Stimulated activated CD8-positive, alpha-beta memory T cell treated with anti-CD3 and anti-CD28 coated beads, Interleukin-7, amount 100 ng/mL, for 1 hour (primary cell): ENCODE measurements at places on chromosomes 16 and 17.
A peak's percentile ranks its signal among the peaks of the same experiment; 100 is the strongest.

- DNase-seq, result no peak
Observed at GRCh38 chr16:86883583-86884389, 305.4 kb downstream of the FOXL1 start.

GRCh38 chr17:7688808-7689316, 585 bp downstream of the WRAP53 start:
- DNase-seq, result no peak

DNA sequence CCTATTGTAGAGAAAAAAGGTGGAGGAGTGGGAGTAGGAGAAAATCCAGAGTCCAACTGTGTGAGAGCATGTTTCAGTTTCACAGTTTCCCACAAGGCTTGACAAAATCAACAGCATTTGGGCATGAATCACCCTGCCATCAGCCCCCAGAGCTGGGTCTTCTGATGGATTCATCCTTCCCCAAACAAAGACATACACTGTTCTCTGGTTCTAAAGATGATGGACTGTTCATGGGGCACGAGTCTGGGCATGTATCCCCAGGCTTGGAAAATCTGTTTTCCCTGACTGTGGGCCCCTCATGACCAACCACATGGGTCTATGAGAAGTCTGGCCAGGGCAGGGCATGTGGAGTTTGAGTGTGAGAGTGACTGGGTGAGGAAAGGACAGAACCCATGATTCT, 210.4 kb upstream of the IRX5 start:
- no peak for DNase-seq

DNA sequence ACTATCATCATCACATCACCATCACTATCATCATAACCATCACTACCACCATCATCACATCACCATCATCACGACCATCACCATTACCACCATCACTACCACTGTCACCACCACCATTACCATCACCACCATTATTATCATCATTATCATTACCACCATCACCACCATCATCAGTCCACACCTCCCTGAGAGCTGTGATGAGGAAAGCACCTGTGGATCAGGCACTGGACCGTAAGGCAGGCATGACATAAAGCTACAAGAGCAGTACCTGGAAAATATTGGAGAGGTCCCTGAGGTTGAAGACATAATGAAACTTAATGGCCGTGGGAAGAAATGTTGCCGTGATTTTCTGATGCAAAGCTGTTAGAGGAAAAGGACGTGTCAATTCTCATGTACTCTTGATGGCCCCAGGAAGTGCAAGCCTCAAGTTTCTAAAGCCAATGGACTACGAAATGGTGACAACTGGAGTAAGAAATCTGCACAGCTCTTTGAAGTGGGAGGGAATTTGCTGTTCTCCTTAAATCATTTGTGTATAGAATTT, 98.4 kb downstream of the DNAH17 start:
- DNase-seq, result no peak

DNA sequence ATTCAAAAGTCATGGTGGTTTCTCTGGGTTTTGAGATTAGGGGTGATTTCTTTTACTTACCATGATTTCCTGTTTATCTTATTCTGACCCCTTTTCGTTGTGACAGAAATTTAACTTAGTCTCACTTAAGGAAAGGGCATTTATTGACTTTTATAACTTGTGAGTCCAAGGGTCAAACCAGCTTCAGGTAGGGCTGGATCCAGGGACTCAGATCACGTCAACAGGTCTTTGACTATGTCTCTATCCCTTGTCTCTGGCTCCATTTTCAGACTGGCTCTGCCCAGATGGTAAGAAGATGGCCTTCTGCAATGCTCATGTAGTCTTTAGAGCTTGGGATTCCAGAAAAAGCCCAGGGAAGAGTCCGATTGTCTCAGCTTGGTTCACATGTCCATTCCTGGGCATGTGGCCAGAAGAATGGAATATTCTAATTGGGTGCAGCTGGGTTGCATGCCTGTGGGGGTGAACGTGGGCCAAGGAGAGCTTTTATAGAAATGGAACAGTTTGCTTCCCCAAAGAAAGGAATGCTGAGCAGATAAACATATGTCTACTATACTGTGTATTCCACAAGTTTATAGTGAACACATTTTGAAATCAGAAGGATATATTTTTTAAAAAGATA, 13.4 kb downstream of the USP43 start:
- DNase-seq, result no peak

DNA sequence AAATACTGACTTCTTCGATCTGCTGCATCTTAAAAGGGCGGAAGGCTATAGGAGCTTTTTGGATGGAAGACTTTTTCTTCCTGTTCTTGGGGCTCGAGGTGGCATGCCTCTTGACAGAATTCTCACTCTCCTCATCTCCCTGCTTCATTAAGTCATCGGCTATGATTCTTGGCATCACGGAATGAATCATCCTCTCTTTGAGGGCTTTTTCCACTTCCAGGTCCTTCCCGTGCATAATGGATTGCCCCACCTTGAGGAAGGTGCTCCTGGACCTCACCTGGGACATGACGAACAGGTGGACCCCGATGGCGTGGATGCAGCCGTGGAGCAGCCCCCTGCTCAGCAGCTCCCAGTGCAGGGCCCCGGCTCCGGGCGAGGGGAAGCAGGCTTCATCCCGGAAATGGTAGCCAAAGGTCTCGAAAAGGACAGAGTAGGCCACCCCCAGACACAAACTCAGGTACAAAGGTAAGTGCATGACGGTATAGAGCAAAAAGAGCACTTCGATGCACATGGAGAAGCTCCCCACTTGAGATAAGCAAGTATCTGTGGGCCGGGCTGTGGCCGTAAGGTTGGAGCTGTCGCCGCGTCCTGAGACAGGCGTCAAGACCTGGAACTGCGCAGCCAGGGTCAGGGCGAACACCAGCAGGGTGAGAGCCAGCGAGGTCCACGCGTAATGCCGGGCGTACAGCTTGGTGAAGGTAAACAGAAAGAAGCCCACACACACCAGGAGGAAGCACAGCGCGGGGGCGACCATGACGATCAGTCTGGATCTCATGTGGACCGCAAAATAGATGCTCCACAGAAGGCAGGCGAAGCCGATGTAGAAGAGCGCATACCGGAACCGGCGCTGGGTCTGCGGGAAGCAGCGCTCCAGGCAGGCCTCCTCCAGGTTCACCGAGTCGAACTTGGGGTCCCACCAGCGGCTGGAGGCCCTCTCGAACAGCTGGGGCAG, 1.7 kb downstream of the ADCY9 start:
- no peak for DNase-seq

DNA sequence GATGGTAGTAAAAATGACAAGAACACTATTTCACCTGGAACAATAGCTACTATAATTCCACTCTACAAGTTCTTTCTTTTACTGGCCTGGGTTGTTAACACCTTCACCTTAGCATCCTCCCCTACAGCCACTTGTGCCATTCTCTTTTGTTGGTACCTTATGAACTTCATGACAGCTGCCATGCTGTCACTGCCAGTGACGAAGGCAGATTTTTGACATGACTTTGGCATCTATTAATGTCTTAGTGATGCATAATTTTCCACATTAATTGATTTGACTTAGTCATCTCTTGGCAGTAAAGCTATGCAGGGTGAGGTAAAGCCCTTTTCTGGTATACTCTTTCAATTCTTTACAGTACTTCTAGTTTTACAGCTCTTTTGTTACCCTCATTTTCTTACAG, 207.9 kb downstream of the TANC2 start:
- DNase-seq, result no peak

- DNase-seq, result no peak
Observed at GRCh38 chr16:86494039-86494564, 16.2 kb upstream of the FOXF1 start.

DNA sequence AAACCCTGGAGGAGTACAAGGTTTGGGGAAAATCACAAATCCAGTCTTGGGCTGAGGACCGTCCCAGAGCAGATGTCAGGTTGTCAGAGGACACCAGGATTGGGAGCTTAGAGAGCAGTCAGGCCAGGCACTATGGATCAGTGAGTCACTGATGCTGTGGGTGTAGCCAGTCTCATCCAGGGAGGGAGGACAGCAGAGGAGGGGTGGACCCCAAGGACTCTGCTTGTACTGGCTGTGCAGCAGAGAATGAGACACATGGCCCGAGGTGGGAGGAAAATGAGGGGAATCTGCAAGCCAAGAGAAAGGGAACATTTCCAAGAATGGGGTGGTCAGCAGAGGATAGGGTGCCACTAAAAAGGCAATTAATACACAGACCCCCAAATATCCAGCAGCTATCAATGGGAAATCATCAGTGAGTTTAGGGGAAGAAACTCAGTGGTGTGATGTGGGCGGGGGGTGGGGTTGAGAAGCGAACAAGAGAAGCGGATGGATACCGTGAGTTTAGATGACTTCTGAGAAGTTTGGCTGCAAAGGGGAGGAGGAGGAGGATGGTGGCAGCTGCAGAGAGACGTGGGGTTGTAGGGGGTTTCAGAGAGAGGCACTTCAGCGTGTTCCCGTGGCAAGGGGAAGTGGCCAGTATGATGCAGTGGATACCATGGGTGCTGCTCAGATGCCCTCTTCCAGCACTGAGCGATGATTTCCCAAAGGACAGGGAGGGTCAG, 43.9 kb downstream of the ARHGAP27 start:
- no peak for DNase-seq

GRCh38 chr17:1143573-1143972, 36.2 kb downstream of the ABR start:
- no peak for DNase-seq

- DNase-seq, result no peak
Observed at GRCh38 chr17:13420418-13420826, 181.3 kb downstream of the HS3ST3A1 start.

GRCh38 chr16:80150978-80151721, 389.6 kb upstream of the DYNLRB2 start:
- DNase-seq, result no peak

GRCh38 chr17:927611-928461, 51.7 kb downstream of the NXN start:
- DNase-seq, result no peak

GRCh38 chr16:82943371-82943770, 316.6 kb downstream of the CDH13 start:
- no peak for DNase-seq

- DNase-seq, result no peak
Observed at GRCh38 chr16:27413956-27414355, 12.0 kb downstream of the IL21R start.

GRCh38 chr17:70857351-70857750, 688.0 kb downstream of the KCNJ2 start:
- no peak for DNase-seq

DNA sequence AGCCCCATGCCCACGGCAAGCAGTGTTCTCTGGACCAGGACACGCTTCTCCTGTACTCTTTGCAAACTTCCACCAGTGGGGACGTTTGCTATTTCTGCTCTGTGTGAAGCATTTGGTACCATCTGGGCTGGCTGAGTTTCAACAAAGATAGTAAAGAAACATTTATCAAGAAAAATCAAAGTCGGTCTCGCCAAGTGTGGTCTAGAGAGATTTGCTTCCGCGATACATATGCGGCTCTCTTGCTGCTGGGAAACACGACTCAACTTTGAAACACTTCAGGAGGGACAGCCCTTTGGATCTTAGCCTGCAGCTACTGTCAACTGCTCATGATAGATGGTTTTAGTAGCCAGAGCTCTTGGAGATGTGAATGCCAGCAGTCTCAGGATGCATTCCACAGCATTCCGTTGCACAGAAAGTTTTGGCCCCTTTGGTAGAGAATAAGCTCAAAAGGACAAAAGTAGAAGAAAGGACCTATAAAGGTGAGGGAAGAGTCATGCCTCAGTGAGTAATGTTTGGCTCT, 168.2 kb upstream of the CACNG3 start:
- no peak for DNase-seq

DNA sequence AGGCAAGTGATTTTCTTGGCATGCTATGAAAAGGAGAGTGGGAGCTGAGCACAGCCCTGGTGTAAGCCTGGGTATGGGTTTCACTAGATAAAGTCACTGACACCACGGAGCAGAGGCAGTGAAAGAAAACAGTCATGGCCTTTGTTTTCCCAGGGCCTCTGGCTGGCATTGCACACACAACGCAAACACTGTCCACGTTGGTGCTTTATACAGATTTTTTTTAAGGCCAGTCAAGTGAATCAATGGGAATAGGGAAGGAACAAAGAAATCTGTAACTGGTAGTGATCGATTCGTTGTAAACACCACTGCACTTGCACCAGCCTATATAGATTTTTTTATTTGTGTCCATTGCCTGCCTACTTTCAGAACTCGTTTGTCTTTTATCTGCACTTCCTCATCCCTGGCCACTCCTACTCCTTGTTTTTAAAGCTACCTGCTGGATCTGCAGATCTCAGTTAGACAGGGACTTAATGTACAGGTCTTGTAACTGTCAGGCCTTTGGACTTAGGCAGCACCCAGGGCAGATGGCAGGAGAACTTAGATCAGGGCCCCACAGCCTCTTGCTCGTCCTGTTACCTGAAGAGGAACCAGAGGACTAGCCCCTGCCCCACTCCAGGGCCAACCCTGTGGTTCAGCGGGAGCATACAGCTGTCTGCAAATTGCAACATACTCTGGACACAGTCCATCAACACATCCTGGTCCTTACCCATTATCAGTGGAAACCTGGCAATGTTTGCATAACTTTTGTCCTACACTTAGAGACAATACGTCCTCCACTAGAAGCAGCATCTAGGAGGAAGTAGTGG, 10.6 kb upstream of the TMIGD1 start:
- DNase-seq, result no peak

DNA sequence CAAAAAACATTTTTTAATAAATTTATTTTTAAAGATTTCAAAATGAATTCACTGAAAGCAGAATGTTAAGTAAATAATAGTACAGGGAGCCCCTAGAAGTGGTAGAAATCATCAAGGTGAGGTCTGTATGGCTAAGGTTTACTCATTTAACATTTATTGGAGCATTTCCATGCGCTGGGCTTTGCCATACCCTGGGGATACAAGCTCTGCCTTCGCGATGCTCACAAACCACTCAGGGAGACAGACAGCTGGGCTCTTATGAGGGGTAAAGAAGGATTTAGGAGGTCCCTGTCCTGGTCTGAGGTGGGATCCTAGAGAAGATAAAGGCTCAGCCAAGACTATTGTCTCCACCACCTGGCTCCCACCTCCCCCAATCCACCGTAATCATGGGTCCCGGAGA, 11.3 kb upstream of the LPCAT2 start:
- DNase-seq, result no peak

- peak; percentile 51 for DNase-seq
Observed at GRCh38 chr16:391885-392335, 5.1 kb upstream of the NME4 start.

GRCh38 chr17:83182620-83183101, 103.3 kb downstream of the METRNL start:
- DNase-seq, result no peak

GRCh38 chr16:11792410-11793241, 4.4 kb downstream of the ZC3H7A start:
- no peak for DNase-seq

- no peak for DNase-seq
Observed at GRCh38 chr17:63698381-63698885, 1.5 kb downstream of the LIMD2 start.

DNA sequence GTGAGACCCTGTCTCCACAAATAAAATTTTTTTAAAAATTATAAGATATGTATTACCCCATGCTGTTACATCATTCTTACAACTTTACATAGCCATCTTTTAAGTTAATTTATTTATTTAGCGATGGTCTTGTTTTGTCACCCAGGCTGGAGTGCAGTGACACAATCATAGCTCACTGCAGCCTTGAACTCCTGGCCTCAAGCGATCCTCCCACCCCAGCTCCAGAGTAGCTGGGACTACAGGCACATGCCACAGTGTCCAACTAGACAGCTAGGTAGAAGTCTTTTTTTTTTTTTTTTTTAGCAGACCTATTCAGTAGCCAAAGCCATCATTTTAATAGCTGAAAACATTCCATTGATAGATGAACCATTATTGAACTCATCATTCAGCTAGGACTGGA, 92.7 kb downstream of the NDE1 start:
- no peak for DNase-seq

- DNase-seq, result no peak
Observed at GRCh38 chr16:56836410-56837230, 28.4 kb upstream of the SLC12A3 start.
